ENCODE measurements at places on chromosomes 12 and 14.

- no peak for DNase-seq
These were observed 27.9 kb downstream of the TMEM30B start for GRCh38 chr14:61253064-61253738.

GRCh38 chr12:45756666-45757065 lies 27.2 kb downstream of the ARID2 start:
- DNase-seq: no peak

DNA sequence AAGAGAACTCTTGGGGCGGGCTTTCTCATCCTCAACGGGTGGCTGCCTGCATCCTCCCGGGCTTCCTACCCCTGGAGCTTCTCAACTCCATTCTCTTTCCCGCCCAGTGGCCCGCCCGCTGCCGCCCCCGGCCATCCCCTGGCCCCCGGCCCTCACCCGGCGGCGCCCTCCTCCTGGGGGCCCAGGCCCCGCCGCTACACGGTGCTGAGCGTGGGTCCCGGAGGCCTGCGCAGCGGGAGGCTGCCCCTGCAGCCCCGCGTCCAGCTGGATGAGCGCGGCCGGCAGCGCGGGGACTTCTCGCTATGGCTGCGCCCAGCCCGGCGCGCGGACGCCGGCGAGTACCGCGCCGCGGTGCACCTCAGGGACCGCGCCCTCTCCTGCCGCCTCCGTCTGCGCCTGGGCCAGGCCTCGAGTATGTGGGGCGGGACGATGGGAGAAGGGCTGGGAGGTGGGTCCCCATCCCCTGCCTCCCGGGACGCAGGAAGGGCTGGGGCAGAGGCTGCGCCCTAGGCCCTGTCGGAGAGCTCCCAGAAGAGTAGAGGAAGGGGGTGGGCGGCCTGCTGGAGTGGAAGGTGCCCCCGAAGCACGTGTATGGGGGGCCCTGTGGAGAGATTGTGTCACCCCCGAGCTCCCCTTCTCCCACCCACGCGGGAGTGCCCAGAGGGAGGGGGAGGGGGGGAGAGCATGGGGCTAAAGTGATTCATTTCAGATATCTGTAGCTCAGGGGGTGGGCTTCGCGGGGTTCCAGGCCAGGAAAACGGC lies 1.5 kb downstream of the LAG3 start:
- DNase-seq: no peak

GRCh38 chr14:73173092-73173735 lies 36.9 kb downstream of the PSEN1 start:
- no peak for DNase-seq

- no peak for DNase-seq
These were observed 87.2 kb upstream of the PTPRB start for GRCh38 chr12:70724444-70724843.

GRCh38 chr12:12470751-12471306 lies 91.8 kb downstream of the DUSP16 start:
- DNase-seq: no peak

Measured in H1 (cell line).